ENCODE measurements at places on chromosomes 5 and 9. TPM values are rescaled to one million over a fixed set of nuclear protein-coding genes. Genes with fewer than 3 reads are reported as not detected.

The STPG3 gene
- total RNA-seq: not detected

The CEL gene
- total RNA-seq: 0.68 TPM

The DIRAS2 gene
- 2.8 TPM for total RNA-seq

The ZFP2 gene
- 2.9 TPM for total RNA-seq

The EGFL7 gene
- total RNA-seq: 58.7 TPM

The DNAI1 gene
- not detected for total RNA-seq

The TIMD4 gene
- total RNA-seq: not detected

The COL23A1 gene
- 0.21 TPM for total RNA-seq

The IFNA6 gene
- total RNA-seq: not detected

The PRRT1B gene
- not detected for total RNA-seq

The HRCT1 gene
- 0.58 TPM for total RNA-seq

The PRR16 gene
- 1.0 TPM for total RNA-seq

The SYK gene
- 12.3 TPM for total RNA-seq

The PCDHA11 gene
- 1.2 TPM for total RNA-seq

The IL33 gene
- 0.68 TPM for total RNA-seq

The JAKMIP2 gene
- 0.42 TPM for total RNA-seq

The SPATA31D1 gene
- not detected for total RNA-seq

The SPINK7 gene
- not detected for total RNA-seq

The TEK gene
- 0.07 TPM for total RNA-seq

The ZBTB26 gene
- 4.2 TPM for total RNA-seq

The PIP5K1B gene
- 0.71 TPM for total RNA-seq

The LRSAM1 gene
- 26.6 TPM for total RNA-seq

The TLX3 gene
- 0.58 TPM for total RNA-seq

The C5orf63 gene
- total RNA-seq: 2.9 TPM

The DBH gene
- total RNA-seq: not detected

The C9orf153 gene
- total RNA-seq: not detected

The GNA14 gene
- 0.63 TPM for total RNA-seq

The NRG2 gene
- not detected for total RNA-seq

The MYO10 gene
- total RNA-seq: 70.0 TPM

The LMAN2 gene
- total RNA-seq: 308 TPM

The EIF4EBP3 gene
- 6.4 TPM for total RNA-seq

The MARCOL gene
- total RNA-seq: not detected

The PRXL2C gene
- 14.1 TPM for total RNA-seq

The PCDHB3 gene
- 1.9 TPM for total RNA-seq

The SPEF2 gene
- total RNA-seq: 3.2 TPM

The SPATA31D4 gene
- total RNA-seq: not detected

The SLC6A18 gene
- total RNA-seq: not detected

The SAXO1 gene
- under 0.01 TPM for total RNA-seq

The CFAP90 gene
- total RNA-seq: 0.34 TPM

The TMOD1 gene
- 0.08 TPM for total RNA-seq

The TCERG1 gene
- 55.0 TPM for total RNA-seq
